Activated CD4-positive, alpha-beta T cell treated with anti-CD3 and anti-CD28 coated beads, Interleukin-2, amount 50 U/mL, for 16 hours (primary cell): ENCODE measurements at places on chromosomes 16 and 17.

DNA sequence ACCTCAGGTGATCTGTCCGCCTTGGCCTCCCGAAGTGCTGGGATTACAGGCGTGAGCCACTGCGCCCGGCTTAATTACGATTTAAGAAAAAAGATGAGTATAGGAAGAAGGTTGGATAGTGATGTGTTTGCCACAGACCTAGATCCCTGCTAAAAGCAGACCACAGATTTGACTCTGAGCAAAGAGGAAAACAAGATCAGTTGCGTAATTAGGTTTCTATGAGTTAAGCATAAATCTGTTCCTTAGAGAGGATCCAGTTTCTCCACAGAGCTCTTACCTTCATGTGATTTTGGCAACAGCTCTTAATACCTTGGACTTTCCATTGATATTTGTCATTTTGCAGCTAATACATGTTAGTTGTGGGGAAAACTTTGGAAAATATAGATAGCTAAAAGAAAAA lies 31.1 kb downstream of the CDH1 start:
- DNase-seq: no peak

DNA sequence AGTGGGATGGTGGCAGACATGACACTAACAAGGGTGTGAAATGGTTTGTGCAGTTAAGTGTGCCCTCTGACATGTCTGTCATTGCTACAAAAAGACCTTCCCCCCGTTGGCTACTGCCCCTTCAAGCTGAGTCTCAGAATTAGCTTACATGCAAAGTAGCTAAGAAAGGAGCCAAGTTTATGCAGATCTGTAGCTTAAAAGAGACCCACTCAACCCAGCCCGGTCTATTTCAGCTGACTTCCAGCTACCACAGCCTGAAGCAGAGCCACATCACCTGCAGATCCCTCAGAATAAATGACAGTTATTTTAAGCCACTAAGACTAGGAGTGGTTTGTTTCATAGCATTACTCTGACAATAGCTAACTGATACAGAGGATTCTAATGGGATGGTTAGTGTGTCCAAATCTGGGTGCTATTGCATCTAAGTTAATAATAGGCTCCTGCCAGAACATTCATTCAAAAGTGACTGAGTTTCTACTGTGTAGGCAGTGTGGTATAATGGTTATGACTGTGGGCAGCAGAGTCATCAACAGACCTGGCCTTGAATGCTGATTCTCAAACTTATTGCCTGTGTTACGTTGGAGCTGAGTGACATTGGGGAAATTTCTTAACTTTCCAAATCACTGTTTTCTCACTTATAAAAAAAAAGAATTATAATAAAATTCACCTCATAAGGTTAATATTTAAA lies 11.7 kb downstream of the C17orf67 start:
- peak; percentile 8 for DNase-seq

- DNase-seq: no peak
These were observed 24.1 kb upstream of the BCAS3 start for GRCh38 chr17:60653569-60653968.

DNA sequence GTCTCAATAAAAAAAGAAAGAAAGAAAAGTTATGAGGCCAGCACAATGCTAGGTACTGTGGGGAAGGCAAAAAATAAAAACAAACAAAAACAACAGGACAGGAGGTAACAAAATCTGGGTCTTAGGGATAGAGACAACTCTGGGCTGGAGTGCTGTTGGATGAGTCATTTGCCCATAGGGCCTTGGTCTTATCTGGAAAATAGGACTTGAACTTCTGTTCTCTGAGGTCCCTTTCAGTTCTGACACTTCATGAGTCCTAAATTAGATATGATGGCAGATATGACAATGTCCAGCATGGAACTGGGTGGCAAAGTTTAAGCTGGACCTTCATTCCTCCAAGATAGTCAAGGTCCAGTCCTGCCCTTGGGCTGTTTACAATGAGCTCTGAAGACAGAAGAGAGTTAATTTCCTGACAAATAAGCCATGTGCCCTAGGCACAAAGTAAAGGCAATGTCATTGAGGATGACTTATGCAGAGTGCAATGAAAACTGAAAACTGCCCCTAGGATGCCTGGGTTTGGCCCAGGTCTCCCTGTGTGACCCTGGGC lies 8.9 kb upstream of the HDAC5 start:
- no peak for DNase-seq

DNA sequence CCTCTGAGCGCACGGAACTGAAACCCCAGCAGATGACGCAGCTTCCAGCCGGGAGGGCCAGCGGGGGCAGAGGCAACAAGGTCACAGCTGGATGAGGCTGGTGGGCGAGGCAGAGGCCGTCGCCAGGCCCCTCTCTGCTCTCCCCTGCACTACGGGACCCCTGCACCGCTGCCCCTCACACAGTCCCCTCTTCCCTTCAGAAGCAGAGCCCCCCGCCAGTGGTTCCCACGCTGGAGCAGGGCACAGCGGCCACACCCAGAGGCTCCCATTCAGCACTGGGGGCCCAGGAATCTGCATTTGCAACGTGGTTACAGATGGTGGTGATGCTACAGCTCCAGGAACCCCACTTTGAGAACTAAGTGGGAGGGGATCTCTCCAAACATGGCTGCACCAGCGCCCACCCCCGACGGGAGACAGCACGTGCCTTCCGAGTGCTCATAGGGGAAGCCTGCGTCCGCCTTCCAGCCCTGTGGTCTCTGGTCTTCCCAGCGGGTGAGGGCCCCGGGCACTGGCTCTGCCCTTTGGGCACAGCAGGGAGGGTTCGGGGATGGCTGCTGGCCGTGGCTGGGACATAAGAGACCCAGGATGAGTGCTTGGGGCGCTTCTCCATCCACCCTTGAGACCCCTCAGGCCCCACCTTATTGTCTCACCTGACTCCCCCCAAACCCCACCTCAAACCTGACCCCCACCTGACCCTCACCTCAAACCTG lies 4.7 kb upstream of the RAB40B start:
- DNase-seq: no peak

- DNase-seq: no peak
These were observed 107.6 kb downstream of the BANP start for GRCh38 chr16:88058817-88059216.

DNA sequence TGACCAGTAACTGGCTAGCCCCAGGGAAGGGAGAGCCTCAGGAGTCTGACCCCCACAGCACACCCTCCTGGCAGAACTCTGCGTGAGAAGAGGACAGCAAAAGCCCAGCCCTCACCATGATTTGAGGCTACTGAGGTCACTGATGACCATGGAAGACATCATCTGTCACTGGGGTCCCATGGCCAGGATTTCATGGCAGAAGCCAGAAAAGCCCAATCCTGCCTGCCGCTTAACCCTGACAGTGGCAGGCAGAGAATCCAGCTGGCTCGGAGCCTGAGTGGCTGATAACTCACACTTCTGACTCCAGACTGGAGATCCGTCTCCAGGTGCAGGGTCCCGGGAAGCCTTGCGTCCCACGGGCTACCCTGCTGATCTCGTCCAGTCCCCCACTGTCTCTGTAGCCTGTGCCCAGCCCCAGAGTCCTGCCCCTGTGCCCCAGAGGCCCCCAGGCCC lies 17.5 kb downstream of the GRIN2C start:
- no peak for DNase-seq

- DNase-seq: no peak
These were observed 16.2 kb downstream of the MYBBP1A start for GRCh38 chr17:4539025-4539424.

- no peak for DNase-seq
These were observed 113.8 kb downstream of the SOCS1 start for GRCh38 chr16:11142261-11142630.

- DNase-seq: peak; percentile 61
These were observed 817 bp downstream of the NDUFAF8 start for GRCh38 chr17:81239714-81240555.

DNA sequence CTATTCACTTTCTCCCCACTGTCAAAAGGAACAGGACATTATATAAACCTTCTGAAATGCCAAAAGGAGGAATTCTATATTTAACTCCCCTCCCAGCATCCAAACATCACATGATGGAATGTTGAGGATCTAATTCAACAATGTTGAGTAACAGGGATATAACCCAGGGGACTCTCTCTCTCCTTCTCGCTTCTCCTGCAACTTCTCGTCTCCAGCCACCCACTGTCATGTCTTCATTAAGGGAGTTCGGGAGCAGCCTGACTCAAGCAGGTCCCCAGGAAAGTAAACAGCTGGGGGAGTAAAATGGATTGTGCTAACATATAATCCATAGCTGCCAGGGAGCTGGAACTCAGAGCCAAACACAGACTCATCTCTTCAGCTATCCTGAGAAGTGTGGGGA lies 51.7 kb downstream of the GRIN2A start:
- DNase-seq: no peak

DNA sequence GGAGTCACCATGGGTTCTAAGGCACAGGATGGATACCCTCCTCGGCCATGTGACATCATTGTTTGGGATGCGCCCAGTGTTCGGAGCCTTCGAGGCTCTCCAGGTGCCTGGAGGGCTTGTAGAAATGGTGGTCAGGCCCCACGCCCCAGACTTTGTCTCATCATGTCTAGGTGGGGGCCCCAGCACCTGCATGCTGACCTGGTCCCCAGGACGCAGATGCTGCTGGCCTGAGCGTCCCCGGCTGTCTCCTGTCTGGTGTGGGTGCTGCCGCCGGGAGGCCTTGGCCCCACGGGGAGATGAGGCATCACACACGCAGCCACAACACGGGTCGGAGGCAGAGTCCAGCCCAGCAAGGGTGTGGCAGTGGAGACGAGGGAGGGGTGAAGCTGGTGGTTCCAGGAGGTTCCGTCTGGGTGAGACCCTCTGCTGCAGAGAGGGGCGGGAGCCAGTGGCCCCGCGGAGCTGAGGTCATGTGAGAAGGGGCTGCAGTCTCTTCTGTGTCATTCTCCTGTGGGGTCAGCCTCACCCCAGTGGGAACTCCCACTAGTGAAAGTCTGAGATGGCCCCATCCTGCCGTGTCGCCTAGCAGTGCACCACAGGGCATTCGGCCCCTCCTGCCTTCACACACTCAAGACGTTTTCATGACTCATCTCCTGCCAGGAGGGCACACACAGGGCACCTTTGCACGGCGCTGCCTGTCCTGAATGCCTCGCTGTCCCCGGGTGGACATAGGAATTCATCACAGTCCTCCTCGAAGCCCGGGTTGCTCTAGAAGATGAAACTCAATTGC lies 46.6 kb downstream of the JPH3 start:
- DNase-seq: no peak

DNA sequence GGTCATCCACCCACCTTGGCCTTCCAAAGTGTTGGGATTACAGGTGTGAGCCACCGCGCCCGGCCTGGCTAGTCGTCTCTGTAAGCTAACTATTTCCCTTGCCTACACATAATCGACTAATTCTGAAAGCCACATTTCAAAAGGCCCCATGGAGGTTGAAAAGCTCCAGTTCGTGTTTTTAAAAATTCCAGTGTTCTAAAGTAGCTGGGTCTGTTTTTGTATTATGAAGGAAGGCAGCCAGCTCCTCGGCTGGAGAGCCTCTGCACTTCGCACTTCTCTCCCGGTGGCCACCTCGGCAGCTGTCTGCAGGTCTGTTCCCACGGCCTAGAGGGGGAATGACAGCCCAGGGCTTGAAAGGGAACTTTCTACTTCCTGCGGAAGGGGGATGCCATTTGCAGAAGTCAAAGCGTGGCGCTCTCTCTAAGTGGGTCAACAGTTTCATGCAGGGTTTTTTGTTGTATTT lies 16.9 kb downstream of the HASPIN start:
- DNase-seq: peak; percentile 66

DNA sequence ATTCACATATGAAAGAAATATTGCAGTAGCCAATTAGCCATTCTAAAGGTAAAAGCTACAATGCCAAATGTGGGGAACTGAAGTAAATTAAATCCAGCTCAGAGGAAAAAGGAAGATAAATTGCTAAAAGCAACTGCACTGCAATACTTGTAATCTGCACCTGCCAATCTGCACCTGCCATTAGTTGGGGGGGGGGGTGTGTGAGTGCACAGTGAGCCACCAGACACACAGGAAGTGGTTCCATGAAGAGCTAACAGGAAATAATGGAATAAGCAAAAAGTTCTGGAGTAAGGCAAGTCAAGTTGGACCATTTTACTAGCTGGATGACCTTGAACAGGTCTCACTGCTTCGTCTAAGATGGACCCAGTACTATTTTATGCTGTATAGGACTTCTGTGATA lies 191.8 kb downstream of the PARN start:
- no peak for DNase-seq

- no peak for DNase-seq
These were observed 71.1 kb downstream of the N4BP1 start for GRCh38 chr16:48538746-48539484.

DNA sequence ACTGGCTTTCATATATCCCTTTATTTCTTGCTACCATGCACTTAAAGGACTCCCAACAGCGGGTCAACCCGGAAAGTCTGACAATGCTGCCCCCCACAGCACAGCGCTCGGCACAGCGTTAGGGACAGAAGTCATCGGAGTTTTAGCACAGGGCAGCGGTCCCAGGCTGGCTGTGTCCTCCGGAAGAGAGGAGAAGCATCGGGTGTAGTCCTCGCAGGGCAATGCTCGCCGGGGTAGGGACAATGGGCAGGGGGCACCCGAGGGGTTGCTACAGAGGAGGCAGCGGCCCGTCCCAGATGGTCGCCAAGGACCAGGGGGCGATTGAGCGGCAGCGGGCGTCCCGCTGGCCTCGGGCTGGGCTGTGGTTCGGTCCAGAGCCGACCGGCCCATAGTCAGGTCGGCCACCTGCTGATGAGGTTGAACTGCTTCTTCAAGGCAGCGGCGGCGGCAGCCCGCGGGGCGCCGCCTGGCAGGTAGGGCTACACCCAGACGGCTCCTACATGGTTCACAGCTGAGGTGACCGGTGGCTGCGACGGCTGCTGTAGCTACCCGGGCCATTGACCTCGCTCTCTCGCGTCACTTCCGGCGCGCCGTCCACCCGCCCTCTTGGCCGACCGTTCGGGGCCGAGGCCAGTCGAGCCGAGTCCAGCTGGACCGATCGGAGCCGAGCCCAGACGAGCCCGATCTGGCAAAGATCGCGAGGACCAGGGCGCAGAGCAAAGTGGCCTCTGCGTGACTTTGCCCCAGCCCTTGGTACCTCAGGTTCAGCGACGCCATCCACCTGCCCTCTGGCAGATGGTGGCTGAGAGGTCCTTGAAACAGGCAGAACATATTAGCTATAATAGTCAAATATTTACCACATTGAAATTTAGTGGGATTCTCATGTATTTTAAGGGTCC lies 4.7 kb upstream of the LCMT1 start:
- peak; percentile 86 for DNase-seq

DNA sequence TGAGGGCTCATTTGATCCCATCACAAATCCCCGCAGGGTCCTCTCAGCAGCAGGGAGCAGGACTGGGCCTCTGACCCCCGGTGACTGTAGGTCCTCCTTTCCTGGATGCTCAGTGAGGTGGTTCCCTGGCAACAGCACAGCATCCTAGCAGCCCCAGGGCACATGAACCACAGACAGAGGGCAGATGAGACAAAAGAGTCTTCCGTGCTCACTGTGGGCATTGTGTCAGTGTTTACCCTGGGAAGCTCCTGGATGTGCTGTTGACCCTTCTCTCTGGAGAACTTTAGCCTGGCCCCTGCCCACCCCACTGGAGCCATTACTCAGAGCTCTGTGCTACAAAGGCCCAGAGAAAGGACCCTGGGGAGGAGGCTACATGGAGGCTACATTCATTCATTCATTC lies 21.7 kb upstream of the TMEM220 start:
- no peak for DNase-seq

DNA sequence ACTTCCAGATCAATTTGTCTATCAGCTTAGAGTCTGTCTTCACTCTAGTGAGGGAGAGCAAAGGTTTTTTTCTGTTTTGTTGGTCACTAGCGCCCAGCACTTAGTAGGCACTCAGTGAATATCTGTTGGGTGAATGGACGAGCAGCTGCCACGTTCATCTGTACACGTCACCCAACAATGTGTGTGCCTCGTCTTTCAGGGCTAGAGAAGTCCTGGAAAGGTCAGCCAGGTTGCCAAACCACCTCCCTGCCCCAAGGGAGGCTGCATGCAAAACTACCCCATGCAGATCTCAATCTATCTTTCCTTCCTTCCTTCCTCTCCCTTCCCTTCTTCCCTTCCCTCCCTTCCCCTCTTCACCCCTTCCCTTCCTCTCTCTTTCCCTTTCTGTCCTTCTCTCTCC lies 340.9 kb downstream of the SOX9 start:
- DNase-seq: no peak
